Nephron progenitor cell (in vitro differentiated cells): ENCODE measurements at places on chromosomes 12 and 14.

DNA sequence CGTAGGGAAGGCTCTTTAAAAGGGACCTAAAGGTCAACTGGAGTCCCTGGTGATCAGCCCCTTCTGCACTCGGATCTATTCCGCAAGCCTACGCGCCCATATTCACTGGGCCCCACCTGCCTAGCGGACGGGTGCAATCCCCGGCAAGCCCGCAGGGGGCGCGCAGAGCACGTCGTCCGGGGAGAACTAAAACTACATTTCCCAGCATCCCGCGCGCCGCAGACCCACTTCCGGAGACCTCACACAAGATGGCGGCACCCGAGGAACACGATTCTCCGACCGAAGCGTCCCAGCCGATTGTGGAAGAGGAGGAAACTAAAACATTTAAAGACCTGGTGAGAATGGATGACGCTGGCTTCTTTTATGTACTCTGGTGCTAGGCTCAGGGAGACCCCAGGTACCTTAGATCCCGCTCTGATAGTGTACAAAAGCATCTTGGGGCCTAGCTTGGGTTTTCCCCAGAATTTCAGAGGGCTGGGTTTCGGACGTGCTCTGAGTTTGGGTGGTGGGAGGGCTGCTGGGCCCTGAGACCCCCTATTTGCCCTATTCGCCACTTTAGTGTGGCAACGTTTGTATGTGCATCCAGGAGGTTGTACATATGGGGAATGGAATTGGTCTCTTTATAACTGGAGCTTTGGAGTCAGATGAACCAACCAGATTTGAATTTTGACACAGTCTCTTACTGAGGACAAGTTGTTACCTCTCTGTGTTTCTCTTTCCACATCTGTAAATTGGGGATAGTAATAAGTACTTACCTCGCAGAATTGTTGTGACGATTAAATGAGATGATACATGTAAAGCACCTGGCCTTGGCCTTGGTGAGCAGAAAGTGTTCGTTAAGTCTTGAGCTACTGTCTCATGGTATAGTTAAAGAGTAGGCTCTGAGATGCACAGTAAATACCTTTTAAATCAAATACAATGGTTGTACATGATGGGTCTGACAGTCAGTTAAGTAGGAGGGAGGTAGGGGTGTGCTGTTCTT, at the start of gene DDX47:
DDX47 (plus strand) TSS at position 227 of the 982 bp plus-strand sequence; CDS start at position 249, 22 bp downstream.
- DNase-seq: peak; percentile 99

- no peak for DNase-seq
Measured at GRCh38 chr14:37047996-37048395, 124.4 kb downstream of the SLC25A21 start.

DNA sequence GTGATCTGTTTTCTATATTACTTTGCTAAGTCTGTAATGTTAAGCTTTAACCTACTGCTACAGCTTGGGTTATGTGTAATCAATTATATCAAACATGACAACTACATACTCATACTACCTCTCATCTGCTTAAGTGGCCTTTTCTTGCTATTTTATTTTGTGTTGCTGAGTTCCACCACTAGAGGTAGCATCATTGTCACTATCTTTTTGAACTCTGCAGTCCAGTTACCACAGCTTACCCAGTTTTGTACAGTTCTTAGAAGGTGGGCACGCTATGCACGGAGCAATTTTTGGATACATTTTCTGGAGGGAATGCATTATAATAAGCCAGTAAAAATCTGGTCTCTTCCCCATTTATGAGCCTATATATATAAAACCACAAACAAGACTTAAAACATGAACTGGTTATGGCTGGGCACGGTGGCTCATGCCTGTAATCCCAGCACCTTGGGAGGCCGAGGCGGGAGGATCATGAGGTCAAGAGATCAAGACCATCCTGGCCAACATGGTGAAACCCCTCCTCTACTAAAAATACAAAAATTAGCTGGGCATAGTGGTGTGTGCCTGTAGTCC, 48.5 kb downstream of the SAV1 start:
- no peak for DNase-seq

DNA sequence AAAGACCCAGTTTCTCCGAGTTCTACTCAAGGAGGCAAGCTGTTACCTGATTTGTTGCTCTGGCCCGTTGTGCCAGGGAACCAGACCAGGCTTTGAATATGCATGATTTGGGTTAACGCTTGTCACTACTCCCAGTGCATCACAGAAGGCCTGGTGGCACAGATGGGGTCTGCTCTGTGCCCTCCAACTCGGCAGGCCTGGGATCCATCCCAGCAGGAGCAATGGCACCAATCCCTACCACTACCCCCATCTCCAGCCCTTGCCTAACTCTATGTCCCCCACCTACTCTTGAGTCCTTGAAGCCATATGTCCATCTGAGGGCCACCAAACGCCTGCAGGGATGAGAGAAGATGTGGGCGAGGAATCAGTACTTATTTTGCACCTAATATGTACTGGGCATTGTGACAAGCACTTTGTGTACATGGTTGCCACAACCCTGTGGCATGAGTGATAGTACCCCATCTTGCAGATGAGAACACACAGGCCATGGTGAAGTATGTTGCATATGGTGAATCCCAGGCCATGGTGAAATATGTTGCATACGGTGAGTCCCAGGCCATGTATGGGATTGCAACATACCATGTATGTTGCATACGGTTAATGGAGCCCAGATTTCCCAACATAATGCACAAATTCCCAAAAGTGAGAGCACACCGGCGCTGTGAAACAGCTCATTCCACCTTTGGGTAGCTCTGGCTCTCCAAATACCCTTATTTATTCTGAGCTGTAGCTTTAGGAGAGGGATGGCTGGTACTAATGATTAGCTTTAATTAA, 102.7 kb downstream of the NTF3 start:
- no peak for DNase-seq

- DNase-seq: no peak
Measured at GRCh38 chr12:88219861-88220260, 77.8 kb downstream of the TMTC3 start.

- DNase-seq: peak; percentile 46
Measured at GRCh38 chr14:51638071-51638944, 13.4 kb upstream of the FRMD6 start.

- no peak for DNase-seq
Measured at GRCh38 chr12:65972149-65972548, 147.9 kb downstream of the HMGA2 start.

GRCh38 chr12:15372352-15372751, 50.0 kb downstream of the PTPRO start:
- no peak for DNase-seq

GRCh38 chr14:61460718-61461611, 139.6 kb downstream of the PRKCH start:
- DNase-seq: no peak

DNA sequence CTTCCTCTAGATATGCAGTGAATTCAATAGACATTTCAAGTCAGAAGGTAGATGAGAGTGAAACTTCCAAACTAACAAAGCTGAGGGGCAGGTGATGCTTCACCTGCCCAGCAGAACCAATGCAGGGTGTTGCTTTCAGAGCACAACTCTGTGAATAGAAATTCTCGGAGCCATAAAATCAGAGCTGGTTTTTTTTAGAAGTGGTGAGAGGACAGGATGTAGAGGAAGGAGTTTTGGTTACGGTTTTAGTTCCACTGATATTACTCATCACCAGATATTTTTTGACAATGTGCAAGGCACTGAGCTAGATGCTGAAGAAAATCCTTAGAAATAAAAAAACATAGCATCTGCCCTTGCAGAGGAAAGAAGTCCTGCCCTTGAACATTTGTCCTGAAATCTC, 62.2 kb downstream of the BMP4 start:
- no peak for DNase-seq

DNA sequence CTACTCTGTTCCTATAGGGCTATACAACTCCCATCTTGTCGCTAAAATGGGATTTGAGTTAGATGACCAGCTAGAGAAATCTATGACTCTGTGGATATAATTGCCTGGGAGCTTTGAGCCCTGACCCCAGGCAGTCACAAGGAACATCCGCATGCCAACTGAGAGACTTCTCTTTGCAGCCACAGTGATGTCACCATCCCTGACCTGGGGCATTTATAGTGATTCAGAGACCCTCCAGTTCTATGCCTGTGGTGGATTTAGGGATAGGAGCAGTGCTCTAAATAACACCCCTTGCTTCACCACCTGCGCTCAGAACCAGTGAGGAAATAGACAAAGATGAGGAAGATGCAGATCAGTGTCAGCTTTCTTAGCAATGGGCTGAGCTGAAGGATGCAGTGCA, 86.2 kb downstream of the RIN3 start:
- no peak for DNase-seq

DNA sequence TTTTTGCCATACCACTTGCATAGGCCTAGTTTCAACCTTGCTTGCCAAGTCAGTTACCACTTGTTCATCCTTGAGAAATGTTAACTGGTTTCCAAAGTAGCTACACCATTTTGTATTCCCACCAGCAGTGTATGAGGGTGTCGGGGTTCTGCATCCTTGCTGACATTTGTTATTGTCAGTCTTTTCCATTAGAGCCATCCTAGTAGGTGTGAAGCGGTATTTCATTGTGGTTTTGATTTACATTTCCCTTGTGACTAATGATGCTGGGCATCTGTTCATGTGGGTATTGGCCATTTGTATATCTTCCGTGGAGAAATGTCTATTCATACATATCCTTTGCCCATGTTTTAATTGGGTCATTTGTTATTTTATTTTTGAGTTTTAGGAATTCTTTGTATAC, 27.6 kb upstream of the GALNT16 start:
- no peak for DNase-seq

DNA sequence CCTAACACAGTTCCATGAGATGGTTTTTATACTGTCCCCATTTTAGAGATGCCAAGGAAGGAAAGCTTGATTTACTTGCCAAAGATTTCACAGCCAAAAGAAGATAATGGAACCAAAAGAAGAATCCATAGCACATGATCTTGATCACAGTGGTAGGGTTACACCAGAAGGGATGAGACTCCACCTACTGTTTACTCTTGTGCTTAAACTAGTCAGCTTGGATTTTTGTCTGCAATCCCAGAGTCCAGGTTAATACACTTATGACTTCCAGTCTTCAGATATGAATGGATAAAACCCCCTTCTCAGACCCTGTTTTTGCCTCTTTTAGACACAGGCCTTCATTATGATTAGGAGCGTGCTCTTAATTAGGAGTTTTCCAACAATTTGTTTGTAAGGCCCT, 454.2 kb downstream of the AEBP2 start:
- no peak for DNase-seq

GRCh38 chr12:12439636-12440035, 82.8 kb downstream of the BORCS5 start:
- no peak for DNase-seq

GRCh38 chr12:27639265-27639664, 57.0 kb upstream of the REP15 start:
- DNase-seq: no peak

GRCh38 chr14:97021001-97021400, 223.8 kb downstream of the VRK1 start:
- no peak for DNase-seq

DNA sequence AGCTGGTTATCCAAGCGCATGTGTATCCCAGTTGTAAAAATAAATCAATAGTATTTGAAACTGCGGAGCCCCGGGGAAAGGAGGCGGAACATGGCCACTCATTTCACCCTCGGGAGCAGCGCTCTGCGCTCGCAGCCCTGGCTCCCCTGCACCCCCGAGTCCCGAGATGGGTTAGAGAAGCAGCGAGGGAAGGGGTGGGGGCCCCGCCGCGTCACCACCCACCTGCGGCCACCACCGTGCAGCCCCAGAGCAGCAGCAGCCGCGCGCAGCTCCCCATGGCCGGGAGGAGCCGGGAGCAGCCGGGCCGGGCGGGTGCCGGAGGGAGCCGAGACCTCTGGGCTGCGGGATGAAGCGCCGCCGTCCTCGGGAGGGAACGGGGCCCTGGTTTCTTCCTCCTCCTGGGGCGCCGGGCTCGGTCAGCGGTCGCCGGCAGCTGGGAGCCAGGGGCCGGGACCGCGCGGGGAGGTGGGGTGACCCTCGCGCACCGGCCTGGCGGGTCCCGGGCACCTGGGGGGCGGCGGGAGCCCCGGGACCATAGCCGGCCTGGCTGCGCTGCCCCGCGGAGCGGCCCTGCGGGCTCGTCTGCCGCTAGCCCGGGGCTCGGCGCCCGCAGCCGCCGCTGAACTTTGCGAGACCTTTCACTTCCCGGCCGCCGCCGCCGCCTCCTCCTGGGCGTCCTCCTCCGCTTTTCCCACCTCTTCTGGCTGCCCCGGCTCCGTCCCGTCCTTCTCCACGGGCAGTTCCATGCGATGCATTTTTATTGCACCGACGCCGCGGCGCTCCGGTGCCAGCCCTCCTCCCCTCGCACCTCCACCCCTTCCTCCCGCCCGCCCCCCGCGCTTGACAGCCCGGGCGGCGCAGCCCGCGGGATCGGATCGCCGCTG, at the start of gene NTN4:
NTN4 (minus strand) TSS at position 732 of the 884 bp plus-strand sequence; CDS start at position 277, 455 bp downstream.
- DNase-seq: peak; percentile 69

GRCh38 chr12:127991485-127991884, 275.5 kb upstream of the TMEM132C start:
- DNase-seq: no peak

- no peak for DNase-seq
Measured at GRCh38 chr14:90530523-90530922, 133.7 kb downstream of the CALM1 start.

GRCh38 chr14:97413022-97413539, 615.9 kb downstream of the VRK1 start:
- no peak for DNase-seq

DNA sequence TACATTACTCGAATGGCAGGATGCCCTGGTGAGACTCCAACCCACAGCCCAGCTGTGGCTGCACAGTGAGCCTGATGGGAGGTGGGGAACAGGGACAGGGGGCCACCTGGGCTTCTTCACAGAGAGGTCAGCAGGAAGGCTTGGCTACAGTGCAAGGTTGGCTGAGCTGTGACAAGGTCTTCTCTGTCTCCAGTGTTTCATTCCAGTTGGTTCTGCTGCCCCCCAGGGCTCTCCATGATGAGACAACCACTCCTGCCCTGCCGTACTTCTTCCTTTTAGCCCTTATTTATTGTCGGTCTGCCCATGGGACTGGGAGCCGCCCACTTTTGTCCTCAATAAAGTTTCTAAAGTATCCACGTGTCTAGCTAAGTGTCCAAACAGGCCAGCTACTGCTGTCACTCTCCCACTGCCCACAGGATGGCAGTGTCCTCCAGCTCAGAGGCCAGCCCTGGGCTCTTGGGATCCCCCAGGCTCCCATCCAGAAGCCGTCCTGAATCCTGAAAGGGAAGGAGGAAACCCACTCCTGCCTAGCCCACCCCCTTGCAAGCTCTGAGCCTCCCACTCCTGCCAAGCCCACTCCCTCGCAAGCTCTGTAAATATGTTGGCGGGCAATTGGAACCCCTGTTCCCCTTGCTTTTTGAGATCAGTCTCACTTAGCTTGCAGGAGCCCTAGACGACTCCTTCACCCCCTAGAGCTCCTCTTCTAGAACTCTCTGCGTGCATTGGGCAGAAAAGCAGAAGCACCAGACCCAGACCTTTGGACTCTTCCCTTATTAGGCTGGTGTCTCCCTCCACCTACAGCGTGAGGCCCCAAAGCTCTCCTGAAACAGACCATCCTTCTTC, 5.4 kb downstream of the C1QL4 start:
- peak; percentile 75 for DNase-seq
